ENCODE measurements at places on chromosomes 1 and 21. TPM values are rescaled to one million over a fixed set of nuclear protein-coding genes. Genes with fewer than 3 reads are reported as not detected.

The BRDT gene
- total RNA-seq: not detected

The HSD11B1 gene
- 3.6 TPM for total RNA-seq

The ADGRL2 gene
- total RNA-seq: 58.4 TPM

The PIGR gene
- total RNA-seq: 0.49 TPM

The NOS1AP gene
- total RNA-seq: 2.4 TPM

The CHIA gene
- total RNA-seq: not detected

The SSR2 gene
- total RNA-seq: 72.6 TPM

The SAMD13 gene
- total RNA-seq: not detected

- DNase-seq: no peak
Observed at GRCh38 chr21:26388731-26389231, 184.3 kb downstream of the CYYR1 start.

DNA sequence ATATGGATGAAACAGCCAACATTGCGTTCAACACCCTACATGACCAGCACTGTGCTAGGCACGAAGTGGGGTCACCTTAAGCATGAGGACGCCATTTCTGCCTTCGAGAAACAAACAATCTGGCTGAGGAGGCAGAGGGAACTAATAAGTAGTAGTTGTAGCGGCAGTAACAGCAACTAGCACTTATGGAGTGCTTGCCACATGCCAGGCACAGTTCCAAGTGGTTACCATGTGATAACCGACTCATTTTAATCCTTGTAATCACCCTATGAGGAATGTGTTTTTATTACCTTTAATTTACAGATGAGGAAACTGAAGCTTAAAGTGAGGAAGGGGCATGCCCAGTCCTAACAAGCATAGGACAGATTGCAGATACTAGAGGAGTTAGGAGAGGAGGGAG, 33.7 kb downstream of the KCND3 start:
- DNase-seq: no peak

GRCh38 chr1:233290396-233291034, 5.0 kb downstream of the PCNX2 start:
- no peak for DNase-seq

- no peak for DNase-seq
Observed at GRCh38 chr1:94978401-94978800, 51.5 kb upstream of the CNN3 start.

GRCh38 chr1:173307845-173308244, 100.7 kb upstream of the TNFSF4 start:
- DNase-seq: no peak

DNA sequence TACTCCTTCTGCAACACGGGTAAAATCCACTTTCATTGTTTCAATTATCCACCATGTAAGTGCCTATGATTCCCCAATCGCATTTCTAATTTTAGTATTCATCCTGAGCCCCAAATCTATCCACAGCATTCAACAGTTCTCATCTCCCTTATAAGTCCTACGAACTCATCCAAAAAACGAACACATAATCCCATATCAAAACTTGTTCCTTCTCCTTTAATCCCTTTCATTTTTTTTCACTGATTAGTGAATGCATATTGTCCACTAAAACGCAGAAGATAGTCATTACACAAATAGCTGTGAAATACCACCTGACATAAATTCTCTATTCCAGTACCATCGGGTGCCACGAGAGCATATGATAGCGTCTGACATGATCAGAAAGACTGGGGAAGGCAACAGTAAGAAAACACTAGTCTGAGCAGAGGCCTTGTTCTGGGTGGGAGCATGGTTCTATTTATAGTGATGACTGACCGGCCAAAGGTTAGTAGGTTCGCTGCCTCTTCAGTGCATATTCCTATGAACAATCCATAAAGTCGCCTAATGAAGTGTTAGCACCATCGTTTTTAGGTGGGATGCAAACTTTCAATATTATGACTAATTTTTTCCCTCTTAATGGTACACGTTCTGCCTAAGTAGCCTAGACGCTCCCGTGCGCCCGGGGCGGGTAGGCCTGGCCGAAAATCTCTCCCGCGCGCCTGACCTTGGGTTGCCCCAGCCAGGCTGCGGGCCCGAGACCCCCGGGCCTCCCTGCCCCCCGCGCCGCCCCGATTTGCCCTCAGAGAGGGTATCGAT, 648 bp downstream of the ATP5PF start:
- DNase-seq: no peak

GRCh38 chr1:5430911-5431697, 561.1 kb downstream of the NPHP4 start:
- no peak for DNase-seq

DNA sequence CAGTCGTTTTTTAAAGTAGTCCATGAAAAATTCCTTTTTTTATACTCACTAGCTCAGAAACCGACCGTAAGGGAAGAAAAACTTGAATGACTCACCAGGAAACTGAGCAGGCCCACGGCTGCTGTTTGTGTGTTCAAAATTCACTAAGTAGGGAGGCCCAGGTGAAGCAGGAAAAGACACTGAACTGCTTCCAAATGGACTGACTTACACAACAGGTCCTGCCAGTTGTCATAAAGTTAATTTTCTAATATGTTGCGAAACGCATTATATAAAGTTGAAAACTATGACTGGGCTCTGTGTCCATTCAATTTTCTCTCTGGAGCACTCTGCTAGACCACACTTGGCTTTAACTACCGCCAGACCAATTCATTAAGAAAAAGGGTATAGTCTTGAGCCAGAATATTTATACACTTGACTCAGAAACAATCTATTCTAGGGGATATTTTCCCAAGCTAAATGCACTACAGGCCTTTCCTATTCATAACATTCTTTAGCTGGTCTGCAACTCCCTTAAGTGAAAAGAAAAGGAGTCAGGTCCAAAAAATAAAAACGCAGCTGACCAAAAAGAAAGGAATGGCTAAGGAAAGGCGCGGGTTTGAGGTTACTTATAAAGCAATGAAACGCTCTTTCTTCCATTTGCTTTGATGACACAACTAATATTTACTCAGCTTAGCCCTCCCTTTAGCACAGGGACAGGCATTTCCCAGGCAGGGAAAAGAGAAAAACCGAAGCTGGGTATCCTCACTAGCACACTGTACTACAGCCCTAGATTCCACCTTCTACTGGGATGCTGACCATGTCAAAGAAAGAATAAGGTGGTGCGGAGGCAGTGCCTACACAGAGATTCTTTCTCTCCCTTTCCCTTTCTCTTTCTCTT, 306.3 kb upstream of the ESRRG start:
- DNase-seq: no peak

GRCh38 chr1:5423109-5423508, 569.1 kb downstream of the NPHP4 start:
- no peak for DNase-seq

- no peak for DNase-seq
Observed at GRCh38 chr1:214683621-214684020, 80.6 kb downstream of the CENPF start.

GRCh38 chr1:1552263-1552639, 11.8 kb upstream of the TMEM240 start:
- DNase-seq: no peak

DNA sequence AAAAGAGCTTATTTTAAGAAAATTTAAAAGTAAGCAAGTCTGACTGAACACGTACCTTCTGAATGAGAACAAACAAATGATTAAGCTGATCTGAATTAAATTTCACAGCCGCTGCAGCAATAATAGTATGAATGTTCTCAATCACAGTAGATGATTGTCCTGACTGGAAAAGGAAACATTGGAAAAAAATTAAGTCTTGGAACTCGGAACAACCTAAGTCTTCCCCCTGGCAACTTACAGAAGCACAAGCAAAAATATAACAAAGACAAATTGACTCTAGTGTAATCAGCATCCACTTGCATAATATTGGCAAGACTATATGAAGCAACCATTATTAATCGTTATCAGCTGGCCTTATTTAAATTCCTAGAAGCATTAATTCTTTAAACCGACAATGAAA, 60.5 kb downstream of the USP24 start:
- DNase-seq: no peak

DNA sequence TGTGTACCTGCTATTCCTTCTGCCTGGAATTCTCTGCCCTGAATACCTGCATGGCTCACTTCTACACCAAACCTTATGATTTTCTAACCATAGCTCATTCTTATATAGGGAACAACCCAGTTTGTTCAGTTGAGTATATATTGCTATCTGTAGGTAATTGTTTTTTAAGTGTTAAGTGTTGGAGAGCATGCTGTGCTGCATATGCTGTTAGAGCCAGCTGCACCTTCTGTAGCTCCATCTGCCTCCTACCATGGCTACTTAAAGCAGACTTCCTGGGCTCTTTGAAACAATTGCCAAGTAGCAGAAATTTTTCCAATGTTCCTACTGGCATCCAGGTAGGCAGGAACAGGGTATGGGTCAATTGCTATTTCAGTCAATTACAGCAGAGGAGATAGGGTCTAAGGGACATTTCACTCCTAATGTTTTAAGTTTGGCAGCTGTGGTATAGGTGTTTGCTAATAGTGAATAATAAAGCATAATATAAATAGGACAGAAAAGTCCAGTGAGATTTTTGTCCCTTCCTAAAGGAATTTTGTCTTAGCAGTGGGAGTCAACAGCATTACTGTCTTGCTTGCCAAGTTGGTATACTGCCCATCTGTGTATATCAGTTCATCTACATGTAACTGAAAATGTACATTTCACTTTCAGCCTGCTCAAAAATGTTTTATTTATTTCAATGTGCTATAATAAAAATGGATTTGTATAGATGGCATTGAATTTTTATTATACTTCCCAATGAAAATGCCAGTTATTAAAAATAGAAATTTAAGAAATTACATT, 34.0 kb upstream of the C1orf115 start:
- no peak for DNase-seq

GRCh38 chr1:58165073-58165472, 381.5 kb downstream of the OMA1 start:
- DNase-seq: no peak
